ENCODE measurements at places on chromosomes 3 and 15.

GRCh38 chr3:156865732-156866131, 39.6 kb downstream of the LEKR1 start:
- DNase-seq: no peak

GRCh38 chr3:181358562-181358961, 353.2 kb upstream of the SOX2 start:
- no peak for DNase-seq

DNA sequence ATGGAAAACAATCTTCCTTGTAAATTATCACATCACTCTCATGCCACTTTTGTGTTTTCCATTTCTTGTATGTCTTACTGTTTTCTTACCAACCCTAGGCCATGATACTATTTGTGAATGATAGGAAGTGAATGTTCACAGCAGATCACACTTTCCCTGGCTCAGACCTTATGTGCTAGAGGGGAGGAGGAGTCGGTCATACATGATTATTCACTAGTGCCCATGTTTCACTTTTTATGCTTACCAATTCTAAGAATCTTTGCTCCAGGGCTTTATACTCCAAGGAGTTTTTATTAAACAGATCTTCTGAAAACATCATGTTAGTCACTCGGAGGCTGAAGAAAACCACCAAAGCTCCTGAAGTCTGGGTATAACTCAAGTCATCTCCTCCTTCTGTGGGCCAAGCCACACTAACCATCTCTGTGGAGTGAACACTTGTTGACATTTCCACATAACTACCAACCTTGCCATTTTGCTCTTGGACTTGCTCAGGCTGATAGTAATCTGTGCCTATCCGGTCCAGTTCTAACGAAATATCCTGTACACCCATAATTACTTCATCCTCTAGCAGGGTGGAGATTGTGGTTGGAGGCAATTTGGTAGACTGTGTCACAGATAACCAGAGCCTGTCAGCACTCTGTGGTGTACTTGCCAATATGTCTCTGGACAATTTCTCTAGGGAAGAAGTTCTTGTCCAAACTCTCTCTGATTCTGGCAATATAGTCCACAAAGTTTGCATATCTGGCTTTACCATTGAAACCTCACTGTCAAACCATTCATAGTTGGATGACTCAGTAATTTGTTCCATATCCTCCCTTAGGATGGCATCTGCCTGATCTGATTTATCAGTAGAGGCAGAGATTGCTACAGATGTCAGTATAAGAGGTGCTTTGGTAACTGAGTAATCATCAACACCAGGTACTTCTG, 76.8 kb downstream of the IMPG2 start:
- no peak for DNase-seq

GRCh38 chr3:66303491-66303901, 82.7 kb downstream of the SLC25A26 start:
- DNase-seq: no peak

DNA sequence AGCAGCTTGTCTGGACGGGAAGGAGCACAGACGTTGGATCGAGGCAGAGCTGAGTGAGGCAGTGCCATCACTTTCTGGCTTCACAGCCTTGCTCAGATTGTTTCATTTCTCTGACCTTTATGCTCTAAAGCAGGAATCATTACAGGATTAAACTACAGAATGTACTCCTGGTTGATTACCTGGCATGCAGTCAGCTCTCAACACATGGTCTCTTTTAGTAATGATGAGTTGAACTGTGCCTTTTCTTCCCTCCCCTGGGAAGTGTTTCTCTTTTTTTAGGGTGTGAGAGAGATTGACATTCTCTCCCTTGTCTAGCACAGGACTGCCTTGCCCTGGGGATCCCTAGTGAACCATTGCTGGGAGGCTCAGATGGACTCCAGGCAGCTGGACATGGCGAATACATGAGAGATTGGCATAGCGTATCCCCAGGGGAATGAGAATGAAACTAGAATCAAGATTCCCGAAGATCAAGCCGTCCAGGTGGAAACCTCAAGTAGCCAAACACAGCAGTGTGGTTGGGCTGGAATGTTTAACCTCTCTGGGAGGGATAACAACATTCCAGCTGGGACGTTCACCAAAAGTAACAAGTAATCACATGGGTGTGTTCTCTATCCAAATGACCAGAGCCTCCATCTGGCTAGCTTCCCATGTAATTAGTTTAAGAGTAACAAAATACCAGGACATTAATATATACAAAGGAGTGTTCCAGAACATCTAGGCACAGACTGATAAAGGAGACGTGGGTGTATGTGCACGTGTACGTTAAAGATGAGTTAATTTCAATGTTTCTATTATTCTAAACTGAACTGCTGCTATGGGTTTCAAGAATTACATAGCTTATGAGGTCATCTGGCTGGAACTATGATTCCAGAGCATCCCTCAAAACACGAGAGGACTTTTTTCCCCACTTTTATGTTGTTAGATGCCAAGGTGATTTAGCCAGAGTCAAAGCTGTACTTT, 118.6 kb upstream of the NR2E3 start:
- DNase-seq: peak; percentile 41

DNA sequence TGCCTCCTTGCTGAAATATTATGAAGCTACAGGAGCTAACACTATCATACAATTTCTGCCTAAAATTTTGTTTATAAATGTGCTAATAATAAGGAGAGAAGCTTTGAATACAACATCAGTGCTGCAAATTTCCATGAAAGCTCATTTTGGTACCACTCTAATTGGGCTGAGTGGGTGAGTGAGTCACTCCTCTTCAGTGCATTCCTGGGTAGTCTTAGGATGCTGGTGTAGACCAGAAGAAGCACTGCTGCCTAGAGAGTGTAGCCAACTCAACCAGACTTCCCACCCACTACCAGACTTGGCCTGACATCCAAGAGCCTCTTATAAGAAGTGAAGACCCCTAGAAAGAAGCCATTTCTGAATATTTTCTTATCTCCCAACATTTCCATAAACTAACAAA, 32.5 kb upstream of the CCDC54 start:
- DNase-seq: no peak

DNA sequence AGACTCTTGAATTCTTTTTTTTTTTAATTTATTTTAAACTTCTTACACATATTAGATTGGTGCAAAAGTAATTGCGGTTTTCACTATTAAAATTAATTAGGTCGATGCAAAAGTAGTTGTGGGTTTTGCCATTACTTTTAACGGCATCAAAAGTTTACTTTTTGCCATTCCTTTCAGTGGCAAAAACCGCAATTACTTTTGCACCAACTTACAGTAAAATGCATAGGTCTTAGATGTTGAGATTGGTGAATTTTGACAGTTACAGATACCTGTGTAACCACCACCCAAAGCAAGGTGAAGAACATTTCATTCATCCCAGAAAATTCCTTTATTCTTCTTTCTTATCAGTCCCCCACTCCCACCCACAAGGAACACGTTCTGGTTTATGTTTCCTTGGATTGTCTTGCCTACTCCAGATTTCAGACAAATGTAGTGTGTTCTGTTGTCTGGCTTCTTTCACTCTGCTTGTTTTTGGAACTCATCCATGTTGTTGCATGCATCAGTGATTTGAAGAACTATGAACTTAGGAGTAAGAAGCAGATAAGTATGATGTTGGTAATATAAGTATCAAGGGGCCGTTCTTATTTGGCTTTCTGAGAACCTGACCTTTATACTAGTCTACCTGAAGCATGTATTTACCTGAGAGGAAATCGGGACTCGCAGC, 198.4 kb upstream of the UBE2E1 start:
- no peak for DNase-seq

GRCh38 chr3:120506828-120507774, 56.3 kb upstream of the FSTL1 start:
- DNase-seq: no peak

DNA sequence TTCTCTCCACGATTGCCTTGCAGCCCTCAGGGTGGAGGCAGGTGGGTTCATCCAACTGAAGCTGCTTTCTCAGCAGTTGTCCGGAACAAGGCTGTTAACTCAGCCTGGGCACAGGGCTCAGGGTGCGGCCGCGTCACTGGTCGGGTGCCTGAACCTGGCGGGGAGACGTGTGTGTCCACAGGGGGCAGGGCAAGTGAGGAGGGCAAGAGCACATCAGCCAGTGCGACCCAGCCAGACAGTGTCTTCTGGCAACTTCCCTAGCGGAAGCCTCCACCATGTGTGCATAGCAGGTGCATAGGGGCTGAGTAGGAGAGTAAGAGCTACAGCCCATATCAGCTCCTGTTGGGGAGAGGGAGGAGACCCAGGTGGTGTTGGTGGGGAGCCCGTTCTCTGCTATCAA, 150.4 kb upstream of the THRB start:
- no peak for DNase-seq

- DNase-seq: no peak
These were observed 289.7 kb downstream of the MAGI1 start for GRCh38 chr3:65749066-65749465.

GRCh38 chr15:32692286-32692685, 25.5 kb upstream of the GREM1 start:
- DNase-seq: no peak

GRCh38 chr15:88161636-88162035, 94.9 kb downstream of the NTRK3 start:
- DNase-seq: no peak

GRCh38 chr3:46098319-46098761, 71.1 kb upstream of the XCR1 start:
- DNase-seq: no peak

DNA sequence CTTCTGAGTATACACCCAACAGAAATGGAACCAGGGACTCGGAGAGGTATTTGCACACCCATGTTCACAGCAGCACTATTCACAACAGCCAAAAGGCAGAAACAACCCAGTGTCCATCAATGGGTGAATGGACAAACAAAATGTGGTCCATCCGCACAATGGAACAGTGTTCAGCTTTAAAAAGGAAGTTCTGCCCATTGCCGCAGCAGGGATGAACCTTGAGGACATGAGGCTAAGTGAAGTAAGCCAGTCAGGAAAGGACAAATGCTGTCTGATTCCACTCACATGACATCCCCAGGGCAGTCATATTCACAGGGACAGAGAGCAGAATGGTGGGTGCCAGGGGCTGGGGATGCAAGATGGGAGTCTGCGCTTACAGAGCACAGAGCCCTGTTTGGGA, 7.5 kb downstream of the IQSEC1 start:
- DNase-seq: no peak

- DNase-seq: no peak
These were observed 26.7 kb downstream of the CEP70 start for GRCh38 chr3:138567403-138567802.

GRCh38 chr3:44981220-44981619, 5.2 kb downstream of the EXOSC7 start:
- DNase-seq: no peak

DNA sequence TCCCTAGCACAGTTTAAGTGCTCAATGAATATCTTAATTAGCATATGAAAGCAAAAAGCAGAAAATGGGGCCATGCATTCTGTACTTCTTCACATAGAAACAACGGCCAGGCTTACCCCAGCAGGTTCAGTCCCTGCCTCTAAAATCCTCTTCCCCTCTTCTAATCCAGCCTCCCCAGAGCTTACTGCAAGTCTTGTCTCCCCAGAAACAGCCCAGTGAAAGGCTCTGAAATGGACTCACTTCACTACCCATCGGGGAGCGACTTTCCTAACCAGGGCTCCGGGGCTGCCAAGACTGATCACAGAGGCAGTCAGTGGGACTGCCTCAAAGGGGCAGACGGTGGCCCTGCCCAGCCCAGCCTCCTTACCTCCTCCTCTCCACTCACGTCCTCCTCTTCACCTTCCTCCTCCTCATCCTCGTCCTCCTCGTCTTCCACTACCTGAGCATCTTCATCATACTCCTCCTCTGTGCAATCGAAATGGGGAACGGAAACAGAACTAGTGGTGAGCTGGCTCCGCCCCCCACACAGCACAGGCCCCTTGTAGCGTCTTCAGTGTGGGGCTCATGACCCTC, 38.0 kb downstream of the ANP32A start:
- DNase-seq: no peak

DNA sequence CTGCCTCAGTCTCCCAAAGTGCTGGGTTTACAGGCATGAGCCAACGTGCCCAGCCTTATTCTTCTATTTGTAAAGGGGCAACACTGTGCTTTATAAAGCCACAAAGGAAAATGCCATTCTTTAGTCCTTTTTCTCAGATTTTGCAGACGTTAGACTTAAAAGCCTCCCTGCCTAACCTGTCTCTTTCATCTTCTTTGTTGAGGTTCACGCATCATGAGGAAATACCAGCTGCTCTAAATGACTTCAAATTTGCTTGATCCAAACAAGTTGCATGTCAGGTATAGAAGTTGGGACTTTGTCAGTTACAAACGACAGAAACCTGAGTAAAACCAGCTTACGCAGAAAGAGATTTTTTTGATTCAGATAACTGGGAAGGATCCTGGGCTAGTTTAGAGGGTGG, 51.1 kb upstream of the LRRFIP2 start:
- DNase-seq: no peak

GRCh38 chr15:51888593-51889195, 59.2 kb downstream of the TMOD3 start:
- no peak for DNase-seq

DNA sequence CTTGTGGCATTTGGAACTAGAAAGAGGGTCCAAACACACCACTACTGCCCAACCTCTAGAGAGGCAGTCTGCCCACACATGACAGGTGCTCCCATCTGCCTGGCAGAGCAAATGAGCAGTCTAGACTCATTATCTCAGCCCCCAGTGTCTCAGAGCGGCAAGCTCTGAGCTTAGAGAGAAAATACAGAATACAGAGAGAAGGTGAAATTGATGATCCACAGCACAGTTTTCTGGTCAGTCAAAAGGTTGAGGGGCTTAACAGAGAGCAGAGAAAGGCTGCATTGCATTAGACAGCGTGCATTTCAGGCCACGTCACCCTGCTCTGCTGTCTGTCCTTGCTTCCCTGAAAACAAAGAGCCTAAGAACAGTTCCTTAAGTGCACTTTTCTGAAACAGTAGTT, 135.1 kb downstream of the KCNMB2 start:
- no peak for DNase-seq

- DNase-seq: no peak
These were observed 48.9 kb downstream of the UMPS start for GRCh38 chr3:124779116-124779515.

GRCh38 chr3:160472344-160472743, 22.8 kb upstream of the TRIM59 start:
- DNase-seq: no peak

GRCh38 chr3:13575459-13576061, 26.6 kb downstream of the FBLN2 start:
- DNase-seq: no peak

DNA sequence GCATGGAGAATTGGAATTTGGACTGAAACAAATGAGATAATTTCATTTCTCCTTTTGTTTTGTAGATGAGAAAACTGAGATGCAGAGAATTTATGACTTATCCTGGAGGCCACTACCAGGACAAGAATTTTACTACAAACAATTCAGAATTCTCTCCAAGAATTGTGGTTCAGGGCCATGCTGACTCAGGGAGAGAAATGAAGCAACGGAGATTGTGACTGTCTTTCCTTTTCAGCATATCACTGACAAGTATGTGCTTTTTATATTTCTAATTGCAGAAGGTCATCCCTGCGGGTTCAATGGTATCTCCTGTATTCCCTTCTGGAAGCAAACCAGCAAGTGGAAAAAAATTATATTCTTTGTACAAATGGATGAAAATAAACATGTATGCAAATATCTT, 170.8 kb upstream of the MITF start:
- DNase-seq: no peak
